ENCODE measurements at places on chromosomes 7 and 10. TPM values are rescaled to one million over a fixed set of nuclear protein-coding genes. Genes with fewer than 3 reads are reported as not detected.

The MSS51 gene
- 8.1 TPM for total RNA-seq

The ZNF273 gene
- total RNA-seq = 3.9 TPM

DNA sequence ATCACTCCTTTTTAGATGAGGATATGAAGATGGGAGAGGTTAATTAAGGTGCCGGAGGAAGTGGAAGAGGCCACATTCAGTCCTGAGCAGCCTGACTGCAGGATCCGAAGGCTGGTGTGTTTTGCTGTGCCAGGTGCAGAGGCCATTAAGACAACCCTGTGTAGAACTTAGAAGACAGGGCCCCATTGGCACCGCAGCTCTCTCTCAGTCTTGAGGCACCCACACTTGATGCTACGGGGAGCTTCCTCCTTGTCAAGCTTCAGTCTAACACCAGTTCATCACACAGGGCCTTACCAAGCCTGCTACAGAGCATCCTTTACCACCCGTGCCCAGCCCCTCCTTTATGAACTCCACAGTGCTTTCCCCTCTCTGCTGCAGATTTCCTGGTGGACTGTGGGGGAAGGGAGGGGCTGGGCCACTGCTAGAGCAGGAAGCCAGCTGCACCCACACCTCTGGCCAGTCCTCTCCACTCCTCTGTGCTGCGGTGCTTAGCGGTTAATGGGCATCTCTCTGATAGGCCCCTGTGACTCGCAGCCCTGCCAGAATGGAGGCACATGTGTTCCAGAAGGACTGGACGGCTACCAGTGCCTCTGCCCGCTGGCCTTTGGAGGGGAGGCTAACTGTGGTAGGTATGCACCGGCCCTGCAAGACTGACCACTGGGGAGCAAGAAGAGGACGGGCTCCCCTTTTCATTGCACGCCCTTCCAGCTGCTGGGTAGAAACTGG lies 45.5 kb downstream of the VWA2 start:
- DNase-seq = no peak

DNA sequence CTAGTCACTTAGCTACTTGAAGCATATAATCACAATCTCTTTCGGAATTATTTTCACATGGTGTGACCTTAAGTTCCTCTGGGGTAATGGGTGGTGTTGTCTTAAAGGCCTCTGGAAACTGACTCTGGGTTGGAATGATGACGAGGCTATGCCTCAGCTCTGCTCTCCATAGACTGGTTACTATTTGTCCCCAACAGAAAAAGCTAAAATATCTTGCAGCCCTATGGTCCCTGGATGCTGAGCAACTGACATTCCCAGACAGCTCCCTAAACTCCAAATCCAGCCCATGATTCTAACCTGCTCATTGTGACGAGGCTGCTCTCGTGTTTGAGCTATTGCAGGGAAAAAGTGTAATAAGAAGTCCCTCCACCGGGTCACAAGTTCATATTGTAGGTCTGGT lies 51.6 kb downstream of the HBP1 start:
- DNase-seq = peak; percentile 36

DNA sequence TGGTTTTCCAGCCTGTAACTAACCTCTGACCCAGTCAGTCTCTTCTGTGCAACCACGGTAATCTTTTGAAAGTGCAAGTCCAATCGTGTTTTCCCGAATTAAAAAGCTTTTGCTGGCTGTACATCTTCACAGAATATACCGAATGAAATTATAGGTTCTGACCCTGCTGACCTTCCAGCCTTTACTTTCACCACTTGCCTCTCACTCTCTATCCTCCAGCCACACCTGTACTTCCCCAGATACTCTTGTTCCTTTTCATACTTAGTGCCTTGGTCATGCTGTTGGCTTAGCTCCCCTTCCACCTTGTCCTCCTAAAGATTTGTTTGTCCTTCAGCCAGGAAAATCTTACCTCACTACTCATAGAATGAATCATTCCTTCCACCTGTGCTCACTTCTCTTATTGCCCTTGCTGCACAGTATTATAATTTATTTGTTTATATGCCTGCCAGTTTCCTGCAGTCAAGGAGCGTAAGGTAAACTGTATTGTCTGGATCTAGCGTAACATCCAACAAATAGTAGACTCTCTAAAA lies 2.3 kb upstream of the PNPLA8 start:
- no peak for DNase-seq

- DNase-seq = peak; percentile 94
Observed at GRCh38 chr10:70331486-70332268, 47.9 kb upstream of the NPFFR1 start.

DNA sequence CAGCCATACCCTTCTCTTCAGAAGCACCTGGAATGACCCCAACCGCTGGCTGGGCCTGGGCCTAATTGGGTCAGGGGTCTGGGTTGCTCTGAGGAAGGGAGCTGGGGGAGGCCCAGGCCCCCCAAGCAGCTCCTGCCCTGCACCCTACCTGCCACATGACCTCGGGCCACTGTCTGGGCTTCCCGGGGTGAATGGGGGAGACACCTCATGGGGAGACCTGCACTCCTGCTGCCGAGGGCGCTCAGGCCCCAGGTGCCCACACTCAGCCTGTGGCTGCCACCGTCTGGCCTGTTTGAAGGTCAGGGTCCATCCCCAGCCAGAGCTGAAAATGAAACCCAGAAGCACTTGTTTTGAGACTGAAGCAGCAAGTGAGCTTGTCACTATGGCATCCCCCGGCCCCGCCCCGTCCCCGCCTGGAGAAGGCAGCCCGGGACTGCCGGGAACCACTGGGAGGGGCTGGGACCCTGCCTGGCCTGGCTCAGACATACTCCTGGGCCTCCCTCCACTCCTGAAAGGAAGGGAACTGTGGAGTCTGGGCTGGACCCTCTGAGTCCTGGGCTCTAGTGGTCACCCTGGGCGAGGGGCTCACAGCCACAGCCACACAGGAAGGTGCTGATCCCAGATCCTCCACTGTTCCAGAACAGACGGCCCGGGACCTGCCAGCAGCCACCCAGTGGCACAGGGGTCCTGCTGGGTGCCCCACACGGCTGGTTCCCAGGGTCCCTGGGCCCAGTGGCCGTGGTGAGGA lies 7.4 kb upstream of the MICALL2 start:
- DNase-seq = peak; percentile 92

GRCh38 chr10:105148921-105149320 lies 507.8 kb downstream of the SORCS3 start:
- DNase-seq = no peak
